ENCODE measurements at places on chromosomes 11 and 22. TPM values are rescaled to one million over a fixed set of nuclear protein-coding genes. Genes with fewer than 3 reads are reported as not detected.

Gene TLCD5
- 0.19 TPM for total RNA-seq

Gene EFCAB6
- total RNA-seq: 1.3 TPM

Gene NCAM1
- total RNA-seq: 1.2 TPM

DNA sequence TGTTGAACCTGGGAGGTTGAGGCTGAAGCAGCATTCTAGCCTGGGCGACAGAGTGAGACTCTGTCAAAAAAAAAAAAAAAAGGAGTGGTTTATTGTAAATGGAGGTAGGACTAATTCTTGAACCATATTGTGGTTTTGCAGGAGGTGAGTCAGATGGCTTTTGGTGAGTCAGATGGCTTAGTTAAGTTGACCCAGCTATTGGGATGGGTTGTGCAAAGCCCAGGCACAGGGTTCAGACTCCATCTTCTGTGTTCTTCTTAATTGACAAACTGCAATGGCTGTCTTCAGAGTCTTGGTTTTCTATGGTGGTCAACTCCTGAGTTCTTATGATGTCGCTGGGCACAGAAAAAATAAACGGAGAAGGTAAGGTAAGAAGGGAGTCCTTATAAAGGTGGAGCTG is 182.7 kb downstream of the ADAMTS15 start:
- no peaks in the 10 kb centered on the region for H3K27me3 ChIP-seq
- no peaks in the 10 kb centered on the region for H3K4me1 ChIP-seq
- no peaks in the 10 kb centered on the region for H3K36me3 ChIP-seq

Gene OR2AG1
- total RNA-seq: not detected
